NK-92 treated with Interleukin-12 subunit alpha and Interleukin-12 subunit beta, amount 100 ng/mL, for 24 hours (cell line): ENCODE measurements at places on chromosomes 16 and 17.

- DNase-seq = no peak
Observed at GRCh38 chr17:47291242-47291873, 32.4 kb upstream of the EFCAB13 start.

DNA sequence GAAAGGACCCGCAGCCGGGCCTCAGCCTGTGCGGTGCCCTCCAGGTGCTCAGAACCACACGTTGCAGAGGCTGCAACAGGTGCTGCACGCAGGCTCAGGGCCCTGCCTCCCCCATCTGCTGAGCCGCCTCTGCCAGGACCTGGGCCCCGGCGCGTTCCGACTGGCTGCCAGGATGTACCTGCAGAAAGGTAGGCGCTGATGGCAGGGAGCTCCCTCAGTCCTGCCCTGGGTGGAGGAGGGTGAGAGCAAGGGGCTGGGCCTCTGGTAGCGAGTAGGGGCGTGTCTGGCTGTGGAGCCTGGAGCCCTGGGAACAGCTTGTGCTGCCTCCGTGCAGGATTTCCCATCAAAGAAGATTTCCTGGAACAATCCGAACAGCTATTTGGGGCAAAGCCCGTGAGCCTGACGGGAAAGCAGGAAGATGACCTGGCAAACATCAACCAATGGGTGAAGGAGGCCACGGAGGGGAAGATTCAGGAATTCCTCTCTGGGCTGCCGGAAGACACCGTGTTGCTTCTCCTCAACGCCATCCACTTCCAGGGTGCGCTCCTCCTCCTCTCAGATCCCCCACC, 4.4 kb downstream of the SERPINF2 start:
- DNase-seq = no peak

DNA sequence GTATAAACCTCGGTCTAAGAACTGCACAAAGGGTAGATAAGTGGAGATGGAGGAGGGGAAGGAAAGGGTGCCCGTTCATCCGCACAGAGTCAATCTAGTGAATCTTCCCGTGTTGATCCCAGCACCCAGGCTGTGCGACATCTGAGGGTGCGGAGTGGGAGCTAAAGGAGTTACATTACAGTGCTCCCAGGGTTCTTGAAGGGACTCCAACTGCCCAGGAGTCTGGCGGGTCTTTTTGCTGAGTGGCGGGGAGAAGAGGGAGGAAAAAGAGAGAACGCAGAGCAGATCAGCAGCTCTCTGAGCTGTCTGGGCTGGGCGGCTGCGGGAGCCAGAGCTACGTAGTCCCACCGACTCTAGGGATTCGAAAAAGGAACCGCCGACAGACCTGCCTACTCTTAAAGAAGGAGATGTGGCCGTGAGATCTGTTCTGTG, 1.6 kb upstream of the CA10 start:
- DNase-seq = no peak

GRCh38 chr17:51540151-51540550, 279.8 kb downstream of the UTP18 start:
- DNase-seq = no peak

GRCh38 chr17:74259667-74260524, 14.1 kb upstream of the DNAI2 start:
- no peak for DNase-seq

DNA sequence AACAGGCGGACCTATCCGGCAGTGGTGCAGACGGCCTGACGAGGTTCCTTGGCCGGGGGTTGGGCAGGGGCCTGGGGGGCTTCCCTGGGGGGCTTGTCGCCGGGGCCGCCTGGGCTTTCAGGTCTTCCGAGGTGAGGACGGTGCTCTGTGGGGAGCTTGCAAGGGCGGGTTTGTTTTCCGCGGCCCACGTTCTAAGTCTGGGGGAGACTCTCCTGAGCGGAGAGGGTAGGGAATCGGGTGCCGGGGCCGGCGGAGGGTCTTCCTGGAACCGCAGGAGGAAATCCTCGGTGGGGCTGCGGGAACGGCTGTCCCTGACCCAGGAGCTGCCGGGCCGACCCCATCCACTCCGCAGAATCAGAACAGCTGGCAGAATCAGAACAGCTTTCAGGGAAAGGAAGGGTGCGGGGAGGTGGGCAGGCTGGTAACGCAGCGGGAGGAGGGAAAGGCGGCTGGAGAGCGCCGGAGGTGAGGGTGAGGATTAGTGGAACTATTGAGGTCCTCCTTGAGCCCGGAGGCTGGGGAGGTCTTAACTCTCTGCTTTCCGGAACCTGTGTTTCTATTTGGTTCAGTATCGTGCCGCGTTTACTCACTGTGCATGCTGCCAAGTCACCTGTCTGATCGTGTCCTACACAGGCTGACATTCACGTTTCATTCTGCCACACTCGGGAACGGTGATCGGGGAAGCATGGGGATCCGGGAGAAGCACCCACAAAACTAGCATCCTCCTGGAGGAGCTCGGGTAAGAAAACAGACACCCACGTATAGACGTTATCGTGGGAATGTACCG, 28.9 kb downstream of the CPSF4L start:
- no peak for DNase-seq

- no peak for DNase-seq
Observed at GRCh38 chr16:80971819-80972218, 34.9 kb downstream of the CMC2 start.

DNA sequence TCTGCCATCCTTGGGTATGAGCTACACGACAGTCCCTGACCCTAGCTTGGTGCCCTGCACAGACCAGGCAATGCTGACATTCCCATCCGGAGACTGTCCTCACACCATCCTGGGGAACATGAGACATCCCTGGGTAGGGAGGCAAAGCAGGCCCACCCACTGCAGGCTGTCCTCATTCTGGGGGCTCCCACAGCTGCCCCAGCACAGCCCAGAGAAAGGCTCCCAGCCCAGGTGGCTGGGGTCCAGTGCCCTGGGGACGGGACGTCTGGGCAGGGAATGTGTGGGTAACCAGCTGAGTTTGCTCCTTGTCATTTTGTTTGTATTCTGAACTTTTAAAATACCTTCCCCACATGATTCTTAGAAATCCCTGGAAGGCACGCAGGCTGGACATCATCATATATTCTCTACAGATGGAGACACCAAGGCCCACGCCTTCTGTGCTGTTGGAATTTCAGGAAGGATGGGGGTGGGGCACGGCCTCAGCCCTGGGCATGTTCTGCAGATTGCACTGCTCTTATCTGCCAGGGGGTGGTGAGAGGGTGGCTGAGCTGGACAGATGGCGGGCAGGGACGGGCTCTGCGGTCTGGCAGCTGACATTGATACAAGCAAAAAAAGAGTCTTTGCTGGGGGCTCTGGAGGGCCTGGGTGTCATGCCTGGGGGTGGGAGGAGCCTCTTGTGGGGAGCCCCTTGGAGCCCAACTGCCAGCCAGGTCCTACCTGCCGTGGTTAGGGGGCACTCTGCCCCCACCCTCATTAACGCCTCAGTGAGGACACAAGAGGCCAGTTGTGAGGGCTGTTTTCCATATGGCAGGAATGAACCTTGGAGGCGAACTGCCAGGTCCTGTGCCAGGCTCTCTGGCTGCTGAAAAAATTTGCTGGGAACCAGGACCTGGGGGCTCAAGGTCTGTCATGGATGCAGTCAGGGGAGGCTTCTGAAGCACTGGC, 28.4 kb downstream of the LRRC75A start:
- DNase-seq = no peak

GRCh38 chr17:49191409-49191916, 18.9 kb downstream of the GNGT2 start:
- DNase-seq = no peak

DNA sequence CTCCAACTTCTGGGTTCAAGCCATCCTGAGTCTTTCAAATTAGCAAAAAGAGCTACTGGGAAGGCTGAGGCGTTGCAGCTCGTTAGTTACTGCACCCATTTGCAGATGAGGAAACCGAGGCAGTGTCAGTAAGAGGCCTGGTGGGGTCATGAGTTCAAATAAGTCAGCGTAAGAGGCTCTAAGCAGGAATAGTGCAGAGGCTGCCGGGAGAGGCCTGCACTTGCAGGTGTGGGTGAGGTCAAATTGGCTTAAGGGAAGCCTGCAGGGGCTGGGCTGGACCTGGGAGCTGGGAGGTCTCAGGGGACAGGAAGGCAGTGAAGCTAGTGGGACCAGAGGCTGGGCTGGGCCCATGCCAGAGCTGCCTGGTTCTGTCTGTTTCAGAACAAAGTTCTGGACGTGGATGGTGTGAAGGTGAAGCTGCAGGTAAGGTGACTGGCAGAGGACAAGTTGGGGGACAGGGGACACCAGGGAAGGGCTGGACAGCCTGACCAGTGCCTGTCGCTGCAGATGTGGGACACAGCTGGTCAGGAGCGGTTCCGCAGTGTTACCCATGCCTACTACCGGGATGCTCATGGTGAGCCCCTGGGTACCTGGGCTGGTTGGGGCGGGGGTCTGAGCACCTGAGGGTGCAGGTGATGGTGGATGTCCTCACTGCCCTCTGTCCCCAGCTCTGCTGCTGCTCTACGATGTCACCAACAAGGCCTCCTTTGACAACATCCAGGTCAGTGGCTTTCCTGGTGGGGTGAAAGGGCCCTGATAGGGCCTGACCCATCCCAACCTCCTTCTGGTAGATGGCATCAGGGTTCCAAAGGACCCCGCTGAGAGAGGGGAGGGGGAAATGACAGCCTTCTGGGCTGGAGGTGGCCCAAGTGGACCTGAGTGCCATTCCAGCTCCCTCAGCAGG, 3.0 kb downstream of the RAB26 start:
- DNase-seq = no peak

GRCh38 chr17:42104264-42104663, 6.0 kb upstream of the ZNF385C start:
- no peak for DNase-seq

GRCh38 chr17:54348234-54348633, 525.5 kb downstream of the KIF2B start:
- DNase-seq = no peak

GRCh38 chr17:72556944-72557826, 436.4 kb downstream of the SOX9 start:
- DNase-seq = peak; percentile 13

- no peak for DNase-seq
Observed at GRCh38 chr16:53753431-53753830, 49.5 kb downstream of the FTO start.

DNA sequence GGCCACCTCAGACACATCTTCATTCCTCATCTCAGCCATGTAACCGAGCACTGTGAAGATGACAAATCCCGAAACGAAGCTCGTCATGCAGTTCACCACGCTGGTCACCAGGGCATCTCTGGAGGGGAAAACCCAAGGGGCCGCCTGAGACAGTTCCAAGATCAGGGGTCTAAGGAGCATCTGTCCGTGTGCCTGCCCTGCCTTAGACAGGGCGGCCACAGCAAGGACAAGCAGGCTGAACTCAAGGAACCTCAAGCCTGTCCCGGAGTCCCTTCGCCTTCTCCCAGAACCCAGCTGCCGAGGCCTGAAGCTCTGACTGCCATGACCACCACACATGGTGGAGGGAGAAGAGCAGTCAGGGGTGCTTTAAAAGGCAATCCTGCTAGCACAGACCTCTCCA, 22.7 kb downstream of the SLC6A4 start:
- no peak for DNase-seq

GRCh38 chr16:13397126-13397525, 495.7 kb downstream of the SHISA9 start:
- DNase-seq = no peak

DNA sequence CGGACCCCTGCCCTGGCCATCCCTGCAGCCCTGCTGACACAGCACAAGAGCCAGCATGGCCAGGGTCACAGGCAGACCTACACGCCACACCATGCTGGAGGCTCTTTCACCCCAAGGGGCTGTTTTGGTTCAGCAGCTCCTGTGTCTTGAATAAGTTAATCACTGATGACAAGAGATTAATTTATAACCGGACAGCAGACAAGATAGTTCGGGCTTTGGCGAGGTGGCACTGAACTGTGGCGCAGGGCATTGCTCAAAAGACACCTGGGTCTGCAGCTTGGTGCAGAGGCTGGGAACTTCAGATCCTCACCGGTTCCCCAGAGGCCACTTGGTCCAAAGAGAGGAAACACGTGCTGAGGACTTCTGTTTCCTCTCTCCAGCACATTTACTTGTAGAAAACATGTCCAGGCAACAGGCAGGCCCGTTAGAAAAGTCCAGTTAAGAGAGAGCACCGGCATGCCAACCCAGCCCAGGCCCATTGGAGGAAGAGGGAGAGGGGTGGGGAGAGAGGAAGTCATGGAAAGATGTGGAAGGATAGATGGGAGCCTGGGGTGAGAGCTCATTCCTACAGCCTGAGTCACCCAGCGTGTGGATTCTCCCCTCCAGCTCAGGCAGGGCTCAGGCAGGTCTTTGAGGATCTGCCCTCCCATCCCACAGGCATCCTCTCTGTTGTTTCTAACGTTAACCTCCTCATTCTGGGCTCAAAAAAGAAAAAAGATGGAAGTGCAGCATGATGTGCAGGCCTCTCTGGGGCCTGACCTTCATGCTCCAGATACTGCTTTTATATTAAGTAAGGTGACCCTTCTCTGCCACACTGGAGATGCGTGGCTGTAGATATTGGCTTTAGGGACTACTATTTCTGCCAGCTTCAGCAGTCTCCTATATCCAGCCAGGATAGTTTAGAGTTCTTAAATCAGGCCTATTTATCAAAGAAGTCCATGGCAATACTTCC, 80.0 kb upstream of the HNF1B start:
- no peak for DNase-seq

DNA sequence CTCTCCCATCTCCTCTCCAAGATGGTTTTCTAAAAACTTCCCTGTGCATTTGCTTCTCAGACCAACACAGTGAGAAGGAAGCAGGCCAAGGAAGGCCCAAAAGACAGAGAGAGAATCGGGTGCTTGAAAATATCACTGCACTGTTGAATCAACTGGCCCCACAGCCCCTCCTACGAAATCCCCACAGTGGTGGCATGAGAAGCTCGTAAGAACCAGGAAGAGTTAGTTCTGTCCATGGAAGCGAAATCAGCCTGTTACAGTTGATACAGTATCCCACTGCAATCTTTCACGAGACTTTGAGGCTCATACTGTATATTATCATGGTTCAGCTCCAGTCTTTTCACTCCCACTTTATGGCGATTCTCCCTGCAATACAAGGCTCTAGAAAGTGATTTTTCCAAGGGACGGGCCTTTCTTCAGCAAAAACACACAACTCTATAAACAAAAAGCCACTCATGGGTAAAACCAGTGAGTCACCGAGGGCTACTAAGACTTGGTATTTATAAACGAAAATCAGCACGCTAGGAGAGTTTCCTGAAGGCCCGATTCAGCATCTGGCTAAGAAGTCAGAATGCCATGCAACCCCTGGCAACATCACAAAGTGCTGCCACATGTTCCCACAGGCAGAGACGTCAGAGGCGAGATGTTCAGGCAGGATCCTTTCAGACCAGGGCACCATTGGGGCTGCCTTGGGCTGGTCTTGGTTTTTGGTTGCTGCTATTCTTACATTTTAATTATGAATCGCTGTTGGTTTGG, 185.7 kb downstream of the IRX5 start:
- no peak for DNase-seq

GRCh38 chr16:85659805-85660511, 28.8 kb downstream of the GINS2 start:
- DNase-seq = peak; percentile 7

GRCh38 chr16:23539984-23540816, 16.9 kb downstream of the EARS2 start:
- no peak for DNase-seq
